Activated T-cell treated with anti-CD3 and anti-CD28 coated beads for 48 hours (primary cell): ENCODE measurements at places on chromosomes 2 and 18.

GRCh38 chr18:45828917-45829811, 3.7 kb downstream of the SIGLEC15 start:
- no peak for DNase-seq

DNA sequence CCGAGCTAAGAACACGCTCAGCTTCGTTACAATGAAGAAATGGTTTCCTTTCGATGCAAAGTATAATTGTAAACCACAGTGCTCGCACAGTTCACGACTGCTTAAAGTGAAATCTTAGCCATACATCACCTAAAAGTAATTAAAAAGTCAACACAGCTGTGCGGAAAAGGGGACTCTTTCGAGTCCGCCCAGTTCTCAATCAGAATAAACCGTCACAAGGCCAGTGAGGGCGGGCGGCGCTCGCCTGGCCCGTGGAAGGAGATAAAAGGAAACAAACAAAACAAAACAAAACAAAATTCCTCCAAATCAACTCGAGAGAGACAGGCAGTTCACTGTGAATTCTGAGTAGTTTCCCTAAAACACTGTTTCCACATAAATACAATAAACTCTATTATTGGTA, 200.9 kb downstream of the TWIST2 start:
- DNase-seq, result no peak

DNA sequence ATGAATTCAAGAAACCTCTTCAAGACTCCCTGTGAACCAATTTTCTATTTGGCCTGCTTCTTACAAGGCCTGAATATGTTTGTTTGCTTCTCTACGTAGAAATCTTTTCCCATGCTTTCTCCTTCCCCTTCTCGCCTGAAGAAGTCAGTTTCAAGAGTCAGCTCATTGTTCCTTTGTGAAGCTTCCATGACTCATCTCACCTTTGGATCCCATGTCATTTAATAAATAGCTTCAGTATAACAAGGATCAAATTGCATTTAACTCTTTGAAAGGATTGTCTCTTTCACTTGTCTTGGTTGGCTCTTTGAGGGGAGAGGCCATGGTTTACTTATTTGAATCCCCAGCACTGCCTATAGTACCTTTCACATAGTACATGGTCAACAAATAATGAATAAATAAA, 28.4 kb downstream of the CPS1 start:
- DNase-seq, result no peak

GRCh38 chr2:128456281-128456680, 137.6 kb upstream of the HS6ST1 start:
- DNase-seq, result no peak

DNA sequence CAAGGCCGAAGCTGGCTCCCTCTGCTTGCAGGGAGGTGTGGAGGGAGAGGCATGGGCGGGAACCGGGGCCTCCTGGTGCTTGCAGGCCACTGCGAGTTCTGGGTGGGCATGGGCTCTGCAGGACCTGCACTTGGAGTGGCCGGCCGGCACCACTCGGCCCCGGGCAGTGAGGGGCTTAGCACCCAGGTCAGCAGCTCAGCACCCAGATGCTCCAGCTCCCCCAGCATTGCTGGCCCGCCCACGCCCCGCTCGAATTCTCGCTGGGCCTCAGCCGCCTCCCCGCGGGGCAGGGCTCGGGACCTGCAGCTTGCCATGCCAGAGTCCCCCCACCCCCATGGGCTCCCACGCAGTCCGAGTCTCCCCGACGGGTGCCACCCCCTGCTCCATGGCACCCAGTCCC, 176.2 kb upstream of the FAM98A start:
- no peak for DNase-seq

DNA sequence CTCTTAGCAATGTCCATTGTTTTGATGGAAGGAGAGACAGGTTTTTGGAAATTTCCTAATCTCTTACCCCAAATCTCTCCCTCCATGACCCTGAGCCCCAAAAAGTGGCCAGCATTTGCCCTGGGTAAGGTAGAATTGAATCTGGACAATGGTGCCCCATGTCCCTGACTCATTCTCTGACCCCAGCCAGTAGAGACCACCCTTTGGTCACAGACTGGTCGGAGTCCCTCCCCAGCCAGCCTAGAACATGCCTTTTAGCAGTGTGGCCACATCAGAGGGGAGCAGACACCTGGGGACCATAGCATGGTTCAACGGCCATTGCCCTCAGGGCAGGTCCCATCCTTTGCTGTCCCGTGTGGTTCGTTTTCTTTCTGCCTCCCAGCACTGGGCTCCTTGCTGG, 6.5 kb upstream of the NT5DC4 start:
- DNase-seq, result no peak

- no peak for DNase-seq
Measured at GRCh38 chr2:221429741-221430491, 142.2 kb downstream of the EPHA4 start.

DNA sequence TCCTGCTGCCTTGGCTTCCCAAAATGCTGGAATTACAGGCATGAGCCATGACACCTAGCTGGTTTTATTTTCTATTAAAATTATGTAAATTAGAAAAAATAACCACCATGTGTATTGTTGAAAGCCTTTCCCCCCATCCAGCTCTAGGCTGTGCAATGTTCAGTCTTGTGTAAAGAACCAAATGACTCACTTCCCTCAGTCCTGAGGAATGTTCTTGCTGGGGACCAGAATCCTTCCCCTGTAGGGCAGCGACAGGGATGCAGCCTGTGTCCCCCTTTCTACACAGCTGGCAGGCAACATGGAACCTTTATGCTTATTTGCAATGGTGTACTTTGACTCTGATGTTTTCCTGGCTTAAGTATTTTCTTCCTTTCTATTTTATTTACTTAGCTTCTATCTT, 29.4 kb downstream of the AOX1 start:
- DNase-seq, result no peak

DNA sequence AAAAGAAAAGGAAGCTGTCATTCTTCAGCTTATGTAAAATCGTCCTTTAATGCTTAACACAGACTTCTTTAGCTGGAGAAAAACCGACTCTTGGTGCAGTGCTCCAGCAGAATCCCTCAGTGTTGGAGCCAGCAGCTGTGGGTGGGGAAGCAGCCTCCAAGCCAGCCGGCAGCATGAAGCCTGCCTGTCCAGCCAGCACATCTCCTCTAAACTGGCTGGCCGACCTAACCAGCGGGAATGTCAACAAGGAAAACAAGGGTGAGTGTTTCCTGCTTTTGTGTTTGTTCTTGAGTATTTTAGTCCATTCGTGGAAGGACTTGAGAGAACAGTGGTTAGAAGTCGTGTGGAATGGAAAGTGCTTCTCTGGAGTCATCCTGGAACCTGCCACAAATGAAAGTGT, 38.9 kb downstream of the KDM3A start:
- no peak for DNase-seq

DNA sequence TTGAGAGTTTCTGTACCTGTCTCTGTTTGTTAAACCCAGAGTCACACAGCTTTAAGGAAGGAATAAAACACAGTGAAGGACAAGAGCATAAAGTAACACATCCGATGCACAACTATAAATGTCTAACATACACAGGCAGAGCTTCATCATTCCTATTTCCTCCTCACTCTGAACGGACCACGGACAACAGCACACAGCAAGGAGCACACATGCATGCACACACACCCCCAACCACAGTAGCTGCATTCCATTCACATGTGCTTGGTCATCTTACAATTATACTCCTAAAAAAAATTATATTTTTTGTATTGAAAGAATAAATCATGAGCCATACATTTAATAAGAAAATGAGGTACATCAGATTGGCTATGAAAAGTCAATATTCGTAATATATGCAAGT, 58.3 kb downstream of the ID2 start:
- no peak for DNase-seq

GRCh38 chr2:142778289-142778688, 99.2 kb upstream of the KYNU start:
- no peak for DNase-seq

DNA sequence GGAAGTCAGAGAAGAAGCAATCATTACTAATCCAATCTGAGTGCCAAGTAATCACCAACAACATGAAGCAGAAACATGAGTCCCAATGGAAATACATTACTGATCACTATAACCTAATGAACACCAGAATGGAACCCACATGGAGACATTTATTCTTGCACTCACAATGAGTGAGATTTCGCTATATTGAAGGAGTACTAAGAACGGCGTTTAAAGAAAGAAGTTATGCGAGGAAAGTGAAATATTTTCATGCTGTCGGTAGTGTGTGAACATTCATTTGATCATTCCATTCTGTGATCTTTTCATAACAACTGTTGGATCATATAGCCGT, 181.1 kb downstream of the IRS1 start:
- DNase-seq, result no peak

GRCh38 chr2:190763901-190764514, 115.1 kb downstream of the NAB1 start:
- no peak for DNase-seq

- no peak for DNase-seq
Measured at GRCh38 chr2:235264121-235264493, 229.7 kb upstream of the AGAP1 start.
